HT1080 (cell line): ENCODE measurements at places on chromosomes 13 and 19.

GRCh38 chr13:80904386-80904785 is 563.5 kb upstream of the SPRY2 start:
- DNase-seq = no peak

- no peak for DNase-seq
Observed at GRCh38 chr13:69947582-69947981, 160.0 kb upstream of the ATXN8OS start.

DNA sequence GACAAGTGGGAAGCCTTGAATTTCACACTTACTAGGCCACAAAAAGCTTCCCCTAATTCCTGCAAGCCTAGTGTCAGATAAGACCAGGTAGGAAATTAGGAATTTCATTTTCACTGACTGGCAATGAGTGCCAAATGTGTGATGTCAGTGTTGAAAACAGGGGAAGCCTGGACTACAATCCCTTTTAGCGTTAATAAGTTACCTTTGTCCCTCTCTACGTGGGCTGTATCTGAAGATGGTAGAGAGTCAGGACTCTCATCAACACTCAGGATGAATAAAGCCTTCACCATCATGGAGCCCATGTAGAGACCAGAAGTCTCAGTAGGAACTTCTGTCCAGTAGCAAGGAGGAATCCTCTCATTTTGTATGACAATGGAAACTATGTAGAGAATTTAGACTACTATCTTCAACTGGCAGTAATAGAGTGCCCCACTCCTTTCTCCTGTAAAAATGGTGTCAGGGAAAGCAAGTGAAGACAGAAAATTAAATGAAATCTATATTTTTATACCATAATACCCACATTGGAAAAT is 324.1 kb upstream of the KLHL1 start:
- no peak for DNase-seq

- peak; percentile 35 for DNase-seq
Observed at GRCh38 chr13:75749407-75749806, 113.3 kb downstream of the LMO7 start.

DNA sequence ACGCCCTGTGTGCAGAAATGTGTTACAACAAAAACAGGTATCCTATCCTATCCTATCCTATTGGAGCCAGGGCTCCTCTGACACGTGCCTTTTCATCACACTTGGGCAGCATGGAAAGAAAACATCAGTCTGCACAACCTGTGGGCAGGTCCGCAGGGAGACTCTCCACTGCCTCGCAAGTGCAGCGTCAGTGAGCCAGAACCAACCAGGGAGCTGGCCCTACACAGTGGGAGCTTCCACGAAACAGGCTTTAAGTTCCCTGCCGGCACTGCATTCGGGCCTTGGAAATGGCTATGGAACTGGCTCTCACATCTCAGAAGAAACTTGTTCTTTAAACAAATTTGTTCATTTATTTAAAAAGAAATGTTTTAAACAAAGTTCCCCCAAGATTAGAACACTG is 49.5 kb downstream of the SLC7A1 start:
- DNase-seq = no peak

DNA sequence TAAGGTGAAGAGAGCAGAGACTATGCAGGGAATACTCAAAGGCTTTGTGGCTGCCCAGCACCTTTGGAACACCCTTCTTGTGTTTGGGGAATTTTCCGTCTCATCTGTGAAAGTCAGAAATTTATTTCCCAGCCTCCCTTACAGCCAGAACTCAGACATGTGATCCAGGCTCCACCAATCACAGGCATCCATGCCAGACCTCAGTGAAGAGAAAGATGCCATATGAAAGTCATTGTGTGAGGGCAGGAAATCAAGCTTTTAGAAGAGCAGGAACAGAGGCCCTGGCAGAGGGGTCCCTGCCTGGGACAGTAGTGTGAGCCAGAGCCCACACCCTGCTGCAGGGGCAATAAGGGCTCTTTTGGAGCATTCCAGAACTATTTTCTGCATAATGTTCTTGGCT is 12.1 kb downstream of the CCDC70 start:
- no peak for DNase-seq

GRCh38 chr19:44003461-44004009 is 778 bp downstream of the ZNF230 start:
- peak; percentile 18 for DNase-seq

GRCh38 chr13:105816994-105817393 is 718.5 kb downstream of the EFNB2 start:
- no peak for DNase-seq

- no peak for DNase-seq
Observed at GRCh38 chr19:34188408-34188807, 16.1 kb downstream of the LSM14A start.

DNA sequence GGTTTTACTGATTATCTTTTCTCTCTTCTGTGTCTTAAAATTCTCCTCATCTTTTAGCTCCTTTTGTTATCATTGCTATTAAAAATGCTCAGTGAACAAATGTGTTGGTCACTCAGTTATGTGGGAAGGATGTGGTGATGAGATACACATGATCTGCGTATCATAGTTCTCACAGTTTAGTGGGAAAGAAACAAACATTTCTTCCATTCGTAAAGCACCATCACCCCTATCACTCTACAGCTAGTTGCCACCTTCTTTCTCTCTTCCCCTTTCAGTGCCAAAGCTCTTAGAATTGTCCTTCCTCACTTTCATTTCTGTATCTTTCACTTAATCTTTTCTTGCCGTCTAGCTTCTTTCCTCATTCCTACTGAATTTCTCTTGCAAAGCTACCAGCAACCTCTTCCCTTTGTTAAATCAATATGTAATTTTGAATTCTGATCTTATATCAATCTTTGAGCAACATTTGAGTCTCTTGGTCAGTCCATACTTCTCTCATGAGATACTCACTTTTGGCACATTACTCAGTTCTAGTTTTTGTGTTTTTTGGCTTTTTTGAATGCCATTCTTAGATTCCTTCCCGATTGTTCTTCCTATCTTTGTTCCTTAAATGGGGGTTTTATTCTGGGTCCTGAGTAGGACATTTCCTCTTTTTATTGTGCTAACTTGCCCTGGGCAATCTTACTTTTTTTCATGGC is 122.3 kb downstream of the PCCA start:
- peak; percentile 21 for DNase-seq

DNA sequence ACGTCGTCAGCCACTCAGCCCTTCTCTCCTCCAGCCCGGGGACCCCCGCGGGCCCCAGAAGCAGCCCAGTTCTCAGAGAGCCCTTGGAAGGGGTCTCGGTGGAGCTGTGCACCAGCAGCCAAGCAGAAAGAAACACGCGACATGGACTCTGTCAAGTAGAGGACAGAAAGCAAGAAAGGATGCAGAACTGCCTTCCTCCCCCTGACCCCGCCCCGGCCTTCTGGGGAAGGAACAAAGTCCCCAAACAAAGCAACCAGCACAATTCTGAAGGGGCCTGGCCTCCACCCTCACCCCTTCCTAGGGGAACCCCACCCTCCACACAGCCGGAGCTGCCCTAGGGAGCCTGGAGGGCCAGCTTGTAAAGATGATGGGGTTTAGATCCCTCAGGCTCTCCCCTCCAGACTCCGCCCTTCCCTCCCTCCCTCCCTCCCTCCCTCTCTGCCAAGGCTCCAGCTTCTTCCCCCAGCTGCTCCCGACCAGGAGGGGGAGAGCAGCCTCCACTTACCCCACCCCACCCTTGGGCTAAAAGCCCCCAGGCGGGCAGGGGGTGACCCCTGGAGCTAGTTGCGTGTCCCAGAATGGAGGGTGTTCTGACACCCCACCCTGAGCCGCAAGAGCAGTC is 7.8 kb downstream of the LYL1 start:
- DNase-seq = no peak
